ENCODE measurements at places on chromosomes 4 and X. TPM values are rescaled to one million over a fixed set of nuclear protein-coding genes. Genes with fewer than 3 reads are reported as not detected.

DSPP gene
- total RNA-seq = not detected

MAGEB2 gene
- total RNA-seq = not detected

PTPN13 gene
- total RNA-seq = 65.2 TPM

ARHGAP36 gene
- not detected for total RNA-seq

NHS gene
- total RNA-seq = 10.1 TPM

ZFP92 gene
- total RNA-seq = 3.0 TPM

C1QTNF7 gene
- not detected for total RNA-seq
